Activated CD4-positive, CD25-positive, alpha-beta regulatory T cell treated with anti-CD3 and anti-CD28 coated beads, Interleukin-2, amount 50 U/mL, for 24 hours (primary cell): ENCODE measurements at places on chromosomes 3 and 15.
A peak's percentile ranks its signal among the peaks of the same experiment; 100 is the strongest.

DNA sequence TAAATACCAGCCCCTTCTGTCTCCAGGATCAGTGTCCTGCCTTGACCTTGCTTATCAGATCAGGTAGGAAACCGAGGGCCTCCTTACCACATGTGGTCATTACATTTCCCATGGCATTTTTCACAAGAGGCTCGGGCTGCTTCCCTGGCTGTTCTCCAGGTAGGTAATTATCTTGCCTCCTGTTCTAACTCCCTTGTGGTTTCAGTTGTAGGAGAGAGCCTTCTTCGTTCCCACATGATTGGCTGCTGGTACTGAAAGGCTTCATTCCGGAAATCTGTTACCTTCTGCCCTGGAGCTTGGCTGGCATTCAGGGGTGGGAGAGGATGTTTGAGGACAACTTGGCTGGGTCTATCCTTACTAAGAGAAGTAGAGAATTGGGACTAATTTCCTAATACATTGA lies 46.8 kb upstream of the RORA start:
- ATAC-seq = no peak

- ATAC-seq = no peak
Measured at GRCh38 chr3:184914628-184915027, 102.7 kb downstream of the VPS8 start.

DNA sequence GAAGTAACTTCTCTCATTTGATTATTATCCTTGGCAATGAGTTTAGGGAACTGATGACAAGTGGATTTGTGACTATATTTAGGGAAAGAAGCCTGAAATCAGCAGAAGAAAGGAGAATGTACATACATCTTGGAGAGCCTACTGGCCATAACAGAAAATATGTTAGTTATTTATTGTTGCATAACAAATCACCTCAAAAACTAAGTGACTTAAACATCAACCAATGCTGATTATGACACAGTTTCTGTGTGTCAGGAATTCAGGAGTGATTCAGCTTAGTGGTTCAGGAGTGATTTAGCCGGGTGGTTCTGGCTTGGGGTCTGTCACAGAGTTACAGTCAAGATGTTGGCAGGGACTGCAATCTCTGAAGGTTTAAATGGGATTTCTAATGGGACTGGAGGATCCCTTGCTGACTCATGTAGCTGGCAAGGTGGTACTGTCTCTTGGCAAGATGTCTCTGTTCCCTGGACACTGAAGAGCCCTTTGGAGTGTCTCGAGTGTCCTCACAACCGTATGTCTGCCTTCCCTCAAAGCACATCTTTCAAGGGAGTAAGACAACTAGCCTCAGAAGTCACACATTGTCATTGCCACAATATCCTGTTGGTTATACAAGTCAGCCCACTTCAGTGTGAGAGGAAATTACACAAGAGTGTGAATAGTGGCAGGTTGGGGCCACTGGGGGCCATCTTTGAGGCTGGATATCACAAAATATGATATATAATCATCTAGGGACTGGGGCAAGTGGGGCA lies 248.9 kb downstream of the SV2B start:
- no peak for ATAC-seq

DNA sequence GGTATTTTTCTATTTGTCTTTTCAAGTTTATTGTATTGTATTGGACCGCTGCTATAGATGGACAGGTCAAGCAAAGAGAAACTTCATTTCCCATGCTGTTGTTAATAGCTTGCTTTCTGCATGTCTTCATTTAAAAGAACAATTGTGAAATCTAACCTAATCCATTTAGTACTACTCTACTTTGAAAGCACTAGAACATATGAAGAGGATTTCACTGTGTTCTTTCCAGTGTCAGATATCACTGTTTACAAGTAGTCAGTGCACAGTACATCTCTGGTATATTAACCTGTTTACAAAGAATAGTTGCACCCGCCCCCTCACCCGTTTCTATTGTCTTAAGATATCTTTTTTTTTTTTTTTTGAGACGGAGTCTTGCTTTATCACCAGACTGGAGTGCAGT lies 21.8 kb upstream of the EDEM1 start:
- no peak for ATAC-seq

DNA sequence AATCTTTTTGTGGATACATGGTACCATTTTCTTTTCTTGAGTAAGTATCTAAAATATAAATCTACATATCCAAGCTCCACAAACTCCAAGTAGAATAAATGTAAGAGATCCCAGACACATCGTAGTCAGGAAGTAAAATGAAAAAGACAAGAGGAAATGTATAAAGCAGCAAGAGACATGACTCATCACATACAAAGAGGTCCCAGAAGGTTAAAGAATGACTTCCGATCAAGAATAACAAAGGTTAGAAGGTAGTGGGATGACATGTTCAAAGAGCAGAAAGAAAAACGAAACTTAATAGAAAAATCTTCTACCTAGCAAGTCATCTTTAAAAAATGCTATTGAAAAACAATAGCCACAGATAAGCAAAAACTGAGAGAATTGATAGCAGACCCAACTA lies 705.8 kb downstream of the NR2F2 start:
- no peak for ATAC-seq

GRCh38 chr15:27182561-27183110 lies 211.7 kb downstream of the GABRG3 start:
- no peak for ATAC-seq

DNA sequence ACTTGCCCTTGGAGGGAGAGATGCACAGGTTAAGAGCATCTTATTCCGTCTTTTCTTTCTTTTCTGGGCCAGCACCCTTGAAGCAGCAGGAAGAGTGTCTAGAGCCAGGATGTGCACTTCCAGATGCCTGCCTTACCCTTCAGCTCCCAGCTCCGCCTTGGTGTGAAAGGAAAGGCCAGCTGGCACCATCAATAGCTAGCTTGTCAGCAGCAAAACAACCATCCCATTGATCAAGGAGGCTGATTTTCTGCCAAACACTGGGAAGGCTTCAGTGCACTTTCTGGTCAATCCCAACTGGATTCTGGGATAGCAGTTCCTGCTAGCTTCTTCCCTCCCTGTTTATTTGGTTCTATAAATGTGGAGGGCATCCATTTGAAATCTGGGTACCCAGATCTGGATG lies 110.9 kb upstream of the GALNT15 start:
- no peak for ATAC-seq

GRCh38 chr3:98025392-98025945 lies 9.6 kb downstream of the GABRR3 start:
- ATAC-seq = no peak

GRCh38 chr3:46629551-46630517 lies 17.5 kb downstream of the FAM240A start:
- peak; percentile 97 for ATAC-seq

GRCh38 chr15:59360305-59360704 lies 12.4 kb downstream of the MYO1E start:
- no peak for ATAC-seq

GRCh38 chr15:56732886-56733135 lies 498 bp downstream of the ZNF280D start:
- no peak for ATAC-seq

DNA sequence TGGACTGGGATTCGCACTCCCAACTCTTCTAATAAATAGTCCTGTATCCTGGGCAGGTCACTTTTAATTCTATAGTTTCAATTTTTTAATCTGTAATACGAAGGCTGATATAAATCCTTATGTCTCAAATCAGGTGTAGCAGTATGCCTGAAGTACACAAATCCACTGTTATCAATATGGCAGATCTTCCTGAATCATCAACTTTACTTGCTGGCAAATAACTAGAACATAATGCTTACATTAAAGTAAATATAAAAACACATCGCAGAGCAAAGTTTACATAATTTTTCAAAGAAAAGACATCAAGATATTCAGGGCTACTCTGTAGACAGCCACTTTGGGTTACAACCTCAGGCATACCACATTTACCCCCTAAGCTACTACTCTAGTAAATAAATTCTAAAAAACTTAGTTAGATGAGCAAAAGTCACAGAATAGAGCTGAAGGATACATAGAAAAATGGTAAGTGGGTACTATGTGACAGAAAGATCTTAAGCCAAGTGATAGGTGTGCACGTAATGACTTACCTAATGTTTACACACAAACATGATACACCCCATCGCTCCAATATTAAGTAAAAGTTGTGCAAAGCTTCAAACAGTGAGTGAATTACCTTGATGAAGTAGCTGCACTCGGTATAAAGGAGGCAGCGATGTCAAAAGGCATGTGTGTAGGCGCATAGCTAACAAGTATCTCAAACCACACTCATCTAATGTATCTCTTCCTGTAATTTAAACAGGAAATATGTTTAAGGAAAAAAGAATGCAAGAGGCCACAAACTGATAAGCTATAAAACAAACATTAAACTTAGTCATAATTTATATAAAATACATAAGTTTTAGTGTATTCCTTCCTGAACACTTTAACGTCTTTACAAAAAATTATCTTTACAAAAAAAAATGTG lies 127.9 kb downstream of the DMXL2 start:
- ATAC-seq = no peak

DNA sequence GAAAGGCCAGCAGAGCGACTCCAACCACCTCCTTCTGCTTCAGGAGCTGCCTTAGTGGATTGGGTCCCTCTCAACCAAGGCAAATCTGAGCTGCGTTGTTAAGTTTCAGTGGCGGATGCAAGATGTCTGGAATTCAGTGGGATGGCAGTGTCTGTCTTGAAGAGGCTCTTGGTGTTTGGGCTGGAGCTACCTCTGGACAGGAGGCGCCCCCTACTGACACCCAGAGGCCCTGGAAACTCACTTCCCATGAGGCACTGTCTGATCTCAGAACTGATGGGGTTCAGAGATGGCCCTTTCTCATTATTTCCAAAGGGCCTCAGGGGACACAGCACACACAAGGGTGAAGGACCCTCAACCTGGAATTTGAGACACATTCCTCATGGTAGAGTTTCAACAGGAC lies 6.0 kb upstream of the SLC28A1 start:
- ATAC-seq = peak; percentile 73

- peak; percentile 15 for ATAC-seq
Measured at GRCh38 chr3:50226888-50227389, 9.1 kb upstream of the GNAI2 start.

DNA sequence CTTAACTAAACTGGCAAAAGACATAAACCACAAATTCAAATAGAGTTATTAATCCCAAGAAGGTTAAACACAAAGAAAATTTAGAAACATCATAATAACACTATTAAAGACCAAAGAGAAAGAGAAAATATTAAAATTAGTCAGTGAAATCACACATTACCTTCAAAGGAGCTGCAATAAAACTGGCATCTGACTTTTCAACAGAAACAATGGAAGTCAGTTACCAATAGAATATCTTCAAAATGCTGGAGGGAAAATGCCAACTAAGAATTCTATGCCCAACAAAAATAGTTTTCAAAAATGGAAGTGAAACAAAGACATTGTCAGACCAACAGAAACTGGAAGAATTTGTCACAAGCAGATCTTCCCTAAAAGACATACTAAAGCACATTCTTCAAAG lies 68.7 kb upstream of the RNF7 start:
- ATAC-seq = no peak

- no peak for ATAC-seq
Measured at GRCh38 chr15:66657185-66658020, 44.6 kb upstream of the SMAD6 start.

DNA sequence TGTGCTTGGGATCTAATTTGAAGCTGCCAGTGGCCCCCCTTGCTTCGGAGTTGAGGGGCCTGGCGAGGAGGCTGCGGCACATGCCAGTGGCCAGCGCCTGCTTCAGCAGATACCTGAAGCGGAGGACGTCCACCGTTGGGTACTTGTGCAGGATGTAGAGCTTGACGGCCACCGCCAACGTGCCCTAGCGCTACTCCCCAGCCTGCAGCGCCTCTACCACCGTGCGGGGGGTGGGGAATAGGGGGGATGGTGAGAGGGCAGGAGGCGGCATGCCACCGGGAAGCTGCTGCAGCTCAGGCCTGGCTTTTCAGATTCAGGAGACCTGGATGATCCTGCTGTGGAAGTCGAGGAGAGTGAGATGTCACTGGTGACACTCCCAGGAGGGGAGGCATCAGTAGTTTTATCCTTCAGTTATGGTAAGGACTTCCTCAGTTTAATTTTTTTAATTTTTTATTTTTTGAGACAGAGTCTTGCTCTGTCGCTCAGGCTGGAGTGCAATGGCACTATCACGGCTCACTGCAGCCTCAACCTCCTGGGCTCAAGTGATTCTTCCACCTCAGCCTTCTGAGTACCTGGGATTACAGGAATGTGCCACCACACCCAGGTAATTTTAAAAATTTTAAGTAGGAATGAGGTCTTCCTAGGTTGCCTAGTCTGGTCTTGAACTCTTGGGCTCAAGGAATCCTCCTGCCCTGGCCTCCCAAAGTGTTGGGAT lies 150.6 kb upstream of the FRMD4B start:
- no peak for ATAC-seq

DNA sequence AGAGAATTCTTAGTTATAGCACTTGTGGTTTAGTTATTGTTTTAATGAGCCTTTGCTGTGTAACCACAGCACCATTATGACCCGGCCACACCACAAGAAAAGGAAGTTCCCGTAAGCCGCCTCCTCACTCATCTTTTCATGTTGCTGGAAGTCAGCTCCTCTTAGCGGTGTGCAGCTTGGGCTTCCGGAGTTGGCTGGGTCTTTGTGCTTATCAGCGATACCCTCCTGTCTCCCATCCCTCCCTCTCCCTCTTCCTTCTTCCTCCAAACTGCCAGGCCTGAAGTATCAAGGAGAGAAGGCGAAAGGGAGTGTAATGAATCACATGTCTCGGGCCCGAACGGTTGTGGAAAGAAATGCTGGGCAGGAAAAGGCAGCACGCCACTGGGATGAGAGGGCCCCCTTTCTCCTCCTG lies 353.5 kb downstream of the MCTP2 start:
- ATAC-seq = peak; percentile 72

DNA sequence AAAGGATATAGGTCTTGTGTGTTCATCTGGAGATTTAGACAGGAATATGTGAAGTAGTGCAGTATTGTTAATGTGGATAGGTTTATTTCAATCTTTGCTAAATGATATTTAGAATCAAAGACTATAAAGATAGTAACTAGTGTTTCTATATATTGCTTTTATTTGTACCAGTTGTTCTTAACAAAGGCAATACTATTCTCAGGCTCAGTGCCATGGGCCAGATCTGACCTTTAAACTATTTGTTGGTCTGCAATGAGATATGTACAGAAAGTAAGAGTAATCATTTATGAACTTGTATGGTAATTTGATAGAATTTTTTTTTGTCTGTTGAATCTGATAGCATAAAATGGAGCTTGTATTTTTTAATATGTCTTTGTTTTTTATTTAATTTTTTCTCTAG lies 146.7 kb upstream of the AZI2 start:
- no peak for ATAC-seq

GRCh38 chr3:95926904-95927501 lies 887.4 kb upstream of the EPHA6 start:
- no peak for ATAC-seq

DNA sequence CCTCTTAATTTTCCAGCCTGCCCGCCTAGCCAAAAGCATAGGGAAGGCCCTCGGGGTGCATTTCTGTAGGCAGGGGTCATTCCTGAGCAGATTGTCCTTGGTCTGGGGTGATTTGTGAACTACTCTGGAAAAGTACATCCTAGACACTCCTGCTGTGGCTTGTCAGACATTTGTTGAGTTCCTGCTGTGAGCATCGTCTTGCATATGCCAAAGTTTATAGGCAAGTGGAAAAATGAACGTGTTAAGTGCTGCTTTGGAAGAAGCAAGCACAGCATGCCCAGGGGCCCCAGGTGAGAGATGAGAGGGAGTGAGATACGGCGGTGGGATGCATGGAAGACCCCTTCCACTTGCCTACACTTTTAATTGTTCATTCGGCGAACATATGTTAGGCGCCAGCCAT lies 237.7 kb upstream of the ST8SIA2 start:
- no peak for ATAC-seq
